Fibroblast of skin of scalp (primary cell): ENCODE measurements at places on chromosomes 5 and 9.

GRCh38 chr9:115262477-115262876 lies 144.5 kb upstream of the TNC start:
- DNase-seq, result peak; percentile 70

GRCh38 chr5:178461004-178461730 lies 129.0 kb downstream of the COL23A1 start:
- peak; percentile 46 for DNase-seq

DNA sequence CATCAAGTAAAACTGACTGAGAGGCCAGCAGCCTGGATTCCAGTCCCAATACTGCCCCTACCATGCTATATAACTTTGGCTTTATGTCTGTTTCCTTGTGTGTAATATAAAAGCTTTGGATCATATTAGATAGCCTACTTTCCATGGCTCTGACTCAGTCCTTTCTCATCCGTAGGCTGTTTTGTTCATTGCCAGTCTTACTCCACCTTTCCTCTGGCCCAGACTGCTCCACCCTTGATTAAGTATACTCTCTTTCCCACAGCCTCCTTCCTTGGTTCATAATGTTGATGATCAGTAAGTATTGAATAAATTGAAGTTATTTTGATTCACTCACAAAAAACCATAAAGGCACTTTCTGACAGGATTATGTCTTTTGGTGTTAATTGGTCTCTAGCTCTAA lies 1.5 kb upstream of the MRPS30 start:
- no peak for DNase-seq

GRCh38 chr5:59038798-59039295 lies 456.0 kb downstream of the RAB3C start:
- DNase-seq, result no peak

GRCh38 chr9:1087120-1087881 lies 37.1 kb downstream of the DMRT2 start:
- no peak for DNase-seq

DNA sequence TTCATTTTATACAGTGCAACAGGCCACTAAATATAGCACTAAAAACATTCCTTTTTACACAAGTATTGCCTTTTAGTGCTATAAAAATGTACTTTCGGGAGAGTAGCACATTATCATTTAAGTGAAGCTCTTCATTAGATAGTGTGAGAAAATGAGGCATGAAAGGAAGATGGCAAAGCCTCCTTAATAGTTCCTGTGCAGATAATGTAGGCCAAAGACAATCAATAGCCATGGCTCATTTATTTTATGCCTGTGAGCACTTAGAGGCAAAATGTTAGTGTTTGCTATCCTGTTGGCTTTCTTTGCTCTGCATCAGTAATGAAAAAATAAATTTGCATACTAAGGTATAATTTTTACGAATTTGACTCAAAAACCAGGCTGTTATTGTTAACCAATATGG lies 929.5 kb upstream of the C9orf72 start:
- no peak for DNase-seq

GRCh38 chr5:147971472-147971871 lies 65.1 kb upstream of the C5orf46 start:
- no peak for DNase-seq

DNA sequence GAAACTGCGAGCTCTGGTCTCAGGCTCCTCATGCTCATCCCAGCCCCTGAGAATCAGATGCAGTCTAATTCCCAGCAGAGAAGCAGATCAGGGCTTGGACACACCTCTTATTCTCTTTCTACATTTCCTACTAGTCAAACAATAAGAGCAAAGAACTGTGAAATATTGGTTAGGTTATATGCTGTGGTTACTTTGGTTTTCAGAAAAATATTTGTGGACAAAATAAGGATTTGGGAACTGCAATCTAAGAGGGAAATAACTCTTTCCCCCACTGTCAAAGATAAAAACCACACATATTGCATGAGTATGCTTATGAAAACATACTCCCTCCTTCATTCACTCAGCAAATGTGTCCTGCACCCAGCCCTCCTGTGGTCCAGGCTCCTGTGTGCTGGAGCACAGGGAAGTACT lies 164.5 kb upstream of the S1PR3 start:
- DNase-seq, result peak; percentile 90

DNA sequence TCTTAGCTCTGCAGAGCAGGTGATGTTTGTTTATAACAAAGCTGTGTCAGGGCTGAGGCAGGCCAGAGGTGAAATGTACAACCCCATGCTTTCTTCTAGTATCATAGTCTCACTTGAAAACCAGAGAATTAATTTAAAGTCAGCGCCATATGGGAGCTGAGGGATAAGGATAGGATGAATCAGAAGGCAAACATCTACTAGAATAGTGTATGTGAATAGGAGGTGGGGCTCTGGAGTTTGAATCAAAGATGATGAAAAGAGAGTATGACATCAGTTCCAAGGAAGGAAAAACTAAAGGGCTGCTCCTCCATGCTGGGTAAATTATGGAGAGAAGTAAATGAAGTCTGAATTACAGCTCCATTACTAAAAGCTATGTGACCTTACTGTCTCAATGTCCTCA lies 441.5 kb downstream of the RASEF start:
- peak; percentile 6 for DNase-seq

DNA sequence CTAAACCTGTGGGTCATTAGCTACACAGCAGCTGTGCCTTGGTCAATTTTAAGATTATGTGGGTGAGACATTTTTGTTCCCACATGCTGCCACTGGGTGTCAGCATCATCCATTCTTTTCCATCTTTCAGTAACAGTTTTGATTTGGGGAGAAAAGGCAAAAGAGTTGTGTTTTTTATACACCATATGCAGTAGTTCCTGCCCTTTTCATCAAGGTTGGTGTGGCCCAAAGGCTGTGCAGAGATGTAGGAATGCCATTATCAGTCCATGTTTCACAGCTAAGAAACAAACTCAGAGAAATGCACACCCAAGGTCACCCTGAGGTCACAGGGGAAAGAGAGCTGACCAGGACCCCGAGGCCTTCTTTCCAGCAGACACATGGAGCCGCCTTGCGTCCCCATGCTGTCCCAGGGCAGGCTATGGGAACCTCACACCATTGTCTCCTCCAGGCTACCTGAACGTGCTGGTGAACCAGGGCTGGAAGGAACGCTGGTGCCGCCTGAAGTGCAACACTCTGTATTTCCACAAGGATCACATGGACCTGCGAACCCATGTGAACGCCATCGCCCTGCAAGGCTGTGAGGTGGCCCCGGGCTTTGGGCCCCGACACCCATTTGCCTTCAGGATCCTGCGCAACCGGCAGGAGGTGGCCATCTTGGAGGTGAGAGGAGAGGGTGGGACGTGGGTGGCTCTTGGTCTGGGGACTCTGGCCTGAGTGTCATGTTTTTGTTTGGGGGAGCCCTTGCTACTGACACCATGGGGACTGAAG lies 27.8 kb upstream of the GRPEL2 start:
- DNase-seq, result peak; percentile 65

DNA sequence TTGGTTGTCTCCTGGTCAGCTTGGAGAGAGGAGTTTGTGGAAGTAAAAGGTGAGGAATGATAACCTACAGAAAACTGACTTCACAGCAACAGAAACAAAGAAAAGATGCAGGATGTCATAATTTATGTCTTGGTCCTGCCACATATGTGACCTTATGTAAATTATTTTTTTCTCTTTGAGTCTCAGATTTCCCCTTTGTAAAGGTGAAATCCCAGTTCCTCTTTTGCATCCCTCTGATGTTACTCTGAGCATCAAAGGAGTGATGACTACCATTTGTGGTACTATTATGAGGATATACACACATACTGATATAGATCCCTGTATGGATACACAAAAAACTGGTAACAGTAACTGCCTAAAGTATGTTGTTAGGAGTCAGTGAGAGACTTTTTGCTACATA lies 1.4 kb upstream of the THG1L start:
- DNase-seq, result no peak

DNA sequence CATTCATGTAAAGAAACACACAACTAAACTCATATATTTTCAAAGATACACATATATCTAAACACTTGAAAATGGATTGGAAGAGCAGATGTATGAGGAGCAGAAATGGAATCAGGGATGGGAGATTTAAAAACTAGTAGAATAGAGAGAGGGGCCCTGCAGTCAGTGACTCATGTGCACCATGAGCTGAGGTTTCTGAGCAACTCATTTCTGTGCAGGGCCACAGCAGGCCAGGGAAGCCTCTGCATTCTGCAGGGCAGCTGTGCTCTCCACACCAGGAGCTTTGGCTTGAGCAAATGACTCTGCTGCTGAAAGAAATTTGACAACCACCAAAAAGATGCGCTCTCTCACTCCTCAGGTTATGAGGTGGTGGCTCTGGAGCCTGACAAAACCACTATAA lies 27.1 kb downstream of the LHX6 start:
- no peak for DNase-seq

GRCh38 chr5:59579101-59579823 lies 314.3 kb downstream of the PDE4D start:
- DNase-seq, result no peak

DNA sequence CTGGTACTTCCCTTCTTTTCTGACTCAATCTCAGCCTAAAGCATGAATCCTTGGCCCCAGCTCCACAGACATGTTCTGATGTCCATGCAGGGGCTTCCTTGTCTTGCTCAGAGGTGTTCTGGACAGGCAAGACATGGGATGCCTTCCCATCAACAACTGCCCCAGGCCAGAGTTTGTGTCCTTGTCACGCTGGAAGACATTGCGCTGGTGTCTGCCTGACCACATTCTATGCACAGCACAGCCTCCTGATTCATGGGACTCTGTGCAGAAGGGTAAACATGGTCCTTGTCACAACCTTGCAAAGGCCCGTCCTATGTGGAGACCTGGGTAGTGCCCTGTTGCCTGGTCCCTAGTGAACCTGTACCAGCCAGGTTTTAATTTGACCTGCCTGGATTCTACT lies 212.2 kb downstream of the FSTL4 start:
- DNase-seq, result no peak

DNA sequence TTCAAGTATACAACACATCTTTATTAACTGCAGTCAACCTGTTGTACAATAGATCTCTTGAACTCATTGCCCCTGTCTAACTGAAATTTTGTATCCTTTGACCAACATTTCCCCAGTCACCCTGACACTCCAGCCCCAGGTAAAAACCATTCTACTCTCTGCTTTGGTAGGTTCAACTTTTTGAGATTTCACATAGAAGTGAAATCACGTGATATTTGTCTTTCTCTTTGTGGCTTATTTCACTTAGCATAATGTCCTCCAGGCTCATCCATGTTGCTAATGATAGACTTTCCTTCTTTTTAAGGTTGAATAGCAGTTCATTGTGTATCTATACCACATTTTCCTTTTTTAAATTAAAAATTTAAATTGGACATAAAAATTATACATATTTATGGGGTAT lies 126.5 kb upstream of the MAN2A1 start:
- DNase-seq, result no peak

DNA sequence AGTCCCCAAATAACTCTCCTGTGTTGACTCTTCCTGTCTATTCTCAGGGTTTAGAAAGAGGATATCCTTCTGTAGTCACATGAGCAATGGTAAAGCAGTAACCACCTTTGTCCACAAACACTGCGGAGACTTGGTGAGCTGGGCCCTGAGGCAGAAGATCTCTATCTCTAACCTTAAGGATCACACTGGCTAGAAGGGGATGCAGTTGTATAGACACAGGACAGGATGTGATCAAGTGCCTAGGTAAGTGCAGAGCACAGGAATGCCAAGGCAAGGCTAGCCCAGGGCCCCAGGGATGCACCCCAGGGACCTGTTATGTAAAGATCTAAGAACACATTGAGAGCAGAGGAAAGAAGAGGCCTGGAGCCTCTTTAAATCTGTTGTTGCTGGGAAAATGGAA lies 610.5 kb downstream of the IRX1 start:
- no peak for DNase-seq

GRCh38 chr9:86098824-86099700 lies at the start of gene GOLM1:
TSS of gene GOLM1 (minus strand) at chr9:86099558. CDS start at chr9:86079320, 20,238 bp downstream.
- DNase-seq, result peak; percentile 76

GRCh38 chr5:58890265-58890664 lies 307.4 kb downstream of the RAB3C start:
- no peak for DNase-seq

DNA sequence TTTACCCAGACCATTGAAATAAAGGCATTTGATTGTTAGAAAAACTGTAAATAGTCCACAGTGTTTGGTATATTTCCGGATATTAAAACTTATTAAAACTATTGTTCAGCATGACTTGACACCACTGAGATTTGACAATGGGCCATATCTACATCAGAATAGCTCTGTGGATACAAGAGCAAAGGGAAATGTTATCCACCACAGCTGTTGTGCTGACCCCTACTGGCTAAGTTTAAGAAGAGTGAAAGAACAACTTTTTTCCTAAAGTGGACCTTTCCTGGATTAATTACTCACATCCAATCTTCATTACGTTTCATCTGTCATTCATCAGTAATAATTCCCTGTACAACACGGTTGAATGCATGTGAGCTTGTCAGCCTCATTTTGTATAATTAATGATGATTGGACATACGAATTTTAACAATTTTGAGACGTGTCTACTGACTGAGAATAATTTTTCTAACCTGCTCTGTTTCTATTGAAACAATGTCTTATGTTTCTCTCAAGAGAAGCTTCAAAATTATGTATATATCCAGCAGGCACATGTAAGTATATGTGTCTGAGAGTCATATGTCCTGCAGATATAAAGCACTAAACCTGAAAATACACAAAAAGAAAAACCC lies 1952.6 kb downstream of the MAT2B start:
- peak; percentile 5 for DNase-seq

GRCh38 chr9:5971740-5972139 lies 43.7 kb downstream of the RANBP6 start:
- DNase-seq, result peak; percentile 21

DNA sequence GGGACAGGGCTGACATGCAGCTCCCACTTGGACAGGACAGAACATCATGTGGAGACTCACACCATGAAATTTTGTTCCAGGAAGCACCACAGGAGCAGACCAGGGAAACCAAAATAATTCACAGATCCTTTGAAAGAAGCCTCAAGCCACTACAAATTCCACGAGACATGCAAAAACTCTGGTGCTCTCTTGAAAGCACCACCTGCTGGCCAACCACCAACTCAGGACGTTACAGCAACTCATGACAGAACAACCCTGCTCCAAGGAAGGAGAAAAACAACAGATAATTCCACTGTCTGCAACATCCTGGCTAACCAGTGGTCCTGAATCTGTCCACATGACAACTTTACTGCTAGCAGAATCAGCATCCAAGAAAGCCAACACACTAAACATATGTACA lies 516.0 kb downstream of the SPATA31D1 start:
- DNase-seq, result no peak

DNA sequence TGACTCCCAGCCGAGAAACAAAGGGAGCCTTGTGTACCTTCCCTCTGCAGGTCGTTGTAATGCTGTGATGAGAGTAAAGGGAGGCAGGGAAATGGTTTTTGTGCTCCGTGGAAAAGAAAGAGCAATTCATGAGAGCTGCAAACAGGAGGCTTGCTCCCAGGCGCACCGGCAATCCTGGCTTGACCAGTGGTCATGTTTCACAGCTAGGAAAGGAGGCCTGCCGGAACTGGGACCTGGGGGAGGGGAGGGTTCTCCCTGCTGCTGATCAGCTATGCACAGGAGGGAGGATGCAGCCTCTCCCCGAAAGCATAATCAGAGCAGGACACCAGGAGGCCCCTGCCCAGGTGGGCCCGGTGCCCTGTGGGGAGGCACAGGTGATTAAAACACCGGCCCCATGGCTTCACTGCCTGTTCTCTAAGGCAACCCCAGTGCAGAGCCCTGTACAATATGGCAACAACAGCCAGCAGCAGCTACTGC lies 131.3 kb downstream of the ZDHHC21 start:
- DNase-seq, result no peak
